ENCODE measurements at places on chromosomes 2 and 18.

- DNase-seq = no peak
Observed at GRCh38 chr2:86523491-86523890, 39.8 kb downstream of the CHMP3 start.

DNA sequence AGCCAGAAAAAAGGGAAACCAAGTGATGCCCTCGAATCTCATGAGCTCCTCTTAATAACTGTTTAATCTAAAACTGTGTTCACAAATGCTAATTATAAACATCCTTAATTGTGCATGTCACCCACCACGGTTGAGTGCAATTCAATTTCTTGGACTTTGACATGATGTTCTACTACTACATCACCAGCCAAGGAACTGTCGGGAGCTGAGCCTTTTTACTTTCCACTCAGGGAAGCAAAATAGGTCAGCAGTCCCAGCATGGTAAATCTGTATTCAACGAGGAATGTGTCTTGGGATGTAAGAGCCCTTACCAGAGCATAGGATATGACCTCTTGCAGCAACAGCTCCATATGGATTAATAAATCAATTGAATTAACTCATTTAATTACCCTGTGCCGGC is 20.8 kb upstream of the REG3G start:
- no peak for DNase-seq

DNA sequence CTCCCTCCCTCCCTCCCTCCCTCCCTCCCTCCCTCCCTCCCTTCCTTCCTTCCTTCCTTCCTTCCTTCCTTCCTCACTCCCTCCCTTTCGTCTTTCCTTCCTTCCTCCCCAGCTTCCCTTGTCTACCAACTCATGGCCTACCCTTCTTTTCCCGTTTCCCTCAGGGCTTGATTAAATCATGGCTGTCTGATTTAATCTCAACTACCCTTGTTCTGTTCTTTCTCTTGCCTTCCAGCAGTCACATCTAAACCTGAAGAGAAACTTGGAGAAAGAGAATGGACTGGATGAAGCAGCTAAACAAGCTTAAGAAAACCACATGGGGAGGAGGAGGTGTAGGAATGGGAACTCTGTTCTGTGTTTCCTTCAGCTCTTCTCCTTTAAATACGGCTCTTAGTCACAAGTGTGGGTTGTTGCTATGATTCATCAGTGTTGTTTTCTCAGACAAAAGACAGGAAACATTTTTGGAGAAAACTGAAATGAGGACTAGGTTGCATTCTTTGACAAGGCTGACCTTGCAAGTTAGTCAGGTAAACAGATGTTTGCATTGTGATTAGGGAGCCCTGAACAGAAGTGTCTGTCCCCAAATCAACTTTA is 177.9 kb downstream of the LRRTM1 start:
- peak; percentile 5 for DNase-seq

DNA sequence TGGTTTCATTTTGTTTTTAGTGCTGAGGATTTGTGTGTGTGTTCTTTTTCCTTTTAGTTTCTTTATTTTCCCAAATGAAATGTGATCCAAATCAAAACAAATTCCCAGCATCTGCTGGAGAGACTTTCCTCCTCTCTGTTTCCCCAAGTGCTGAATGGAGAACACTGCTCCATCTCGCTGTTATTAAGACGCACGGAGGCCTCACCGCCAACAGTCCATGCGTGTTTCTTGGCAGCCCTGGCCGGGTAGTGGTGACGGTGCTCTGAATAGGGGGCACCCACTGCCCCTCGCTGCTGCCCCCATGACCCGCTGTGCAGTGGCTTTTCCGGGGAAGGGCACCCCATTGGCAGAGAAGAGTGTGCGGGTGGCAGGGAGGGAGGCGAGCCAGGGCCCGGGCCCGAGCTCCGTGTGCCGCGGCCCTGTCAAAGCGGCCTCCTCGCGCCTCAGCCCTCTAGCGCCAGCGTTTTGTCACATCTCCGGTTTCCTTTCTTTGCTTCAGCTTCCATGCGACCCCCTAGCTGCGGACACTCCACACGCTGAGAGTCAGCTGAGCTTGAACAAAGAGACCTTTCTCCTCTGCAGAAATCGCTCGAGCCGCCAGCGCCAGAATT is 473.7 kb upstream of the SALL3 start:
- no peak for DNase-seq

DNA sequence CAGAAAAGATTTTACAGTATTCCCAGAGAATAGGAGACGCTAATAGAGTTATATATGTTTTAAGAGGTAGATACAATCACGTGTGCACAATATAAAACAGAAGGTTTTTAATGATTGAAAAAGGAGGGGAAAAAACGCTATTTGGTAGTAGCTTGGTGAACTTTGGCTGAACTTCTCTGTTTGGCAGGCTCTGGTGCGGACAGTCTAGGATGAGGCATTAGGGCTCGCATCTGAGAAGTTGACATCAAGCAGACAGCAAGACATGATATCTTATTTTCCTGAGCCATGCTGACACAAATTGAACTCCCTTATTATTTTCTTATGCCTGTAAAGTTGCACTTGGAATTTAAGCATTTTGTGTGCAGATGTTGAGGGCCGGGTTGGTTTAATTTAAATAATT is 176.6 kb downstream of the EN1 start:
- DNase-seq = peak; percentile 75

GRCh38 chr2:114661971-114662939 is 219.8 kb downstream of the DPP10 start:
- peak; percentile 0 for DNase-seq

- peak; percentile 55 for DNase-seq
Observed at GRCh38 chr2:84427235-84428138, 31.6 kb downstream of the SUCLG1 start.

DNA sequence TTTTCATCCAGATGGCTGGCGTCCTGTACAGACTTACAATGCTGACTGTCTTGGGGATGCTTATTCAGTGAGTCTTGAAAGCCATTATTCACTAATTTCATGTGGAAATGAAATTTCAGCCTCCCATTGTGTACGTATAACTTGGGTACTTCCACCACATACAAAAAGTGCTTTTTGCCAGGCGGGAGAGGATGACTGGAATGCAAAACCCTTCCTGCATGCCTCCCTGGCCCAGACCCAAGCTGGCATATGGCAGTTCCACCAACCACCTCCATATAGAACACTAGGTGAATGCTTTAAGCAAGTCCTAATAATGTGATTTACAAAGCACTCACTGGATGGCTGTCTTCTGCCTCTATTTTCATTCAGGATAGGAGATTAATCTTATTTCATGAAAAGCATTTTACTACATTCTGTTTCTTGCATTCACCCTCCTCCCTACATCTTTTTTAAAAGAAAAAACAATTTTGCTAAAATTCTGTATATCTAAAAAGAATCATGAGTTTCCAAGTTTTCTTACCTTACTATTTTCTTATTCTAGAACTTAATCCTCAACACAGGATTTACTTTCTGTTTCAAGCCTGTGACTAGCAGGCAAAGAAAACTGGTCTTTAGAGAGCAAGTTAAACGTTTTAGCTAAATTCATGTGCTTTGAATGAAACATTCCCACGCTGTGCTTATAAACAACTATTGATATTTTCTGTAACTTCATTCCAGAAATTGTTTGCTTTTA is 327.6 kb downstream of the NCKAP5 start:
- DNase-seq = no peak

DNA sequence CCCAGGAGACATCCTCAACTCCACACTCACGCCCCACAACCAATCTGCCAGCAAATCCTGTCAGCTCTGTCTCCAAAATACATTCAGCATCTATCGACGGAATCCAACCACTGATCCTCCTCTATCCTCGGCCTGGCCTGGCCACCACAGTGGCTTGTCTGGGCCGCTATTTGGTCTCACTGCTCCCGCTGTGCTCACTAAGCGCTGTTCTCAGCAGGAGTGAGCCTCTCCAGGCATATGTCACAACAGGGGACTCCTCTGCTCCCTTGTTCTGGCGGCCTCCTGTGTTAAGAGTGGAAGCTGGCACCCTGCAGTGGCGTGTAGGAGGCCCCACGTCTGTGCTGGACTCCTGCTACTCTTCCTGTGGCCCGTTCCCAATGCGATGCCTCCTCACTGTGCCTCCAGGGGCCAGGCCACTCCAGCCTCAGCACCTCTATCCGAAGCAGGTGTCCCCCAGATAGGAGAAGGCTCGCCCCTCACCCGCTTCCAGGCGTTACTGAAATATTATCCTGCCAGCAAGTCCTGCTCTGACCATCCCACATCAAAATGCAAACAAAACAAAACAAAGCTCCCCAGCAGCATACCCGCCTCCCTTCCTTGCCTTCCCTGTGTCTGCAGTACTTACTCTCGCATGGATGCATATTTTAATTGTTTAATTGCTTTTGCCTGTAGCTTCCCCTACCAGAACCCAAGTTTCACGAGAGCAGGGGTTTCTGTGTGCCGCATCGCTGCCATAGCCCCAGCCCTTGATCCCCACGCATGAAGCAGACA is 39.9 kb downstream of the CENPO start:
- DNase-seq = no peak

GRCh38 chr2:161370981-161371380 is 45.1 kb upstream of the TBR1 start:
- DNase-seq = no peak

GRCh38 chr18:34023471-34023870 is 201.2 kb downstream of the NOL4 start:
- DNase-seq = peak; percentile 22

Measured in cardiac fibroblast (primary cell).